ENCODE measurements at places on chromosomes 1 and 21.

- DNase-seq = no peak
These were observed 27.3 kb upstream of the ZNF362 start for GRCh38 chr1:33228935-33229487.

DNA sequence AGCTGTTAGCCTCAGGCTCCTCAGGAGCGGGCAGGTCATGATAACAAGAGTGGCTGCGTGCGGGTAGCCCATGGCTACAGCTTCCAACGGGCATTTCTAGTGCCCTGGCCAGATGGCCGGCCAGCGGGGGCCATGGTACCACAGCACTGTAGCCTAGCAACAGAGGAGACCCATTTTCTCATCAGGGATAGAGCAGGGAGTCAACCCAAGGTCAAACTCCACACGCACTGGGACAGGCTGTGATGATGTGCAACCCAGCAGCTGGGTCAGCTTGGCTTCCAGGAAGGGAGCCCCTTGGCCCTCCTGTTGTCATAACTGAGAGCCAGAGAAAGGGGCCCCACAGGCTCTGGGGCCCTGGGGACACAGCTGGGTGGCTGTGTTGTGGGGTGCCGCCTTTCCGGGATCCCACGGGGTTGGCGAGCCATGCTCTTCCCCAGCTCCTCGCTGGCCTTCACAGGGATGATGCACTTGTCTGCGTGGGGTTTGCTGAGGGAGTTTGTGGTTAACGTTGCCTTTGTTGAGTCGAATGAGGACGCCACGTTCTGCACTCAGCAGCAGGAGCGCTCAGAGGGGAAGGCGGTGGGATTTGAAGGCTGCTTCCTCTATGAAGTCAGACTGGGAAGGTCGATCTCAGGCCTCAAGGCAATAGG, 46.3 kb downstream of the COL18A1 start:
- peak; percentile 39 for DNase-seq

GRCh38 chr21:35226328-35226727, 177.2 kb upstream of the RUNX1 start:
- no peak for DNase-seq

DNA sequence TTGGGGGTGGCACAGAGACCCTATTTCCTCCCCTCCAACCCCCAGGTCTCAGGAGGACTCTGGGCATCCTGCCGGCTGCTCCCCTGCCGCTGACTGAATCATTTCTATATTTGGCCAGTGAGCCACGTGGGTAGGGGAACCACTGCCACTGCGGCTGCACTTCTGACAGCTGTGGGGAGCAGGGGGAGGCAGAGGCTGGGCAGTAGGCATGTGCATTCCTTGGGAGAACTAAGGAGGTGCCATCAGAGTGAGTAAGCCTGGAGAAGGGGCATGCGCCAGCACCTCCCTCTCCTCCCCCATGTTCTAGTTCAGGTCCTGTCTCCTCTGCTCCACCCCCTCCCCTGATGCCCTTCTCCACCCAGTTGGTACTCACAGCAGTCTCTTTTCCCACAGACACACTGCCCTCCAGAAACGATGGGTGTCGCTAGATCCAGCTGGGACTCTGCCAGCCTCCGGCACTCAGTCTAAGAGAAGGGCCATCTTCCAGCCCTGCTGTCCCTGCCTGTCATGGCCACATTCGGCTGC, 12.0 kb downstream of the PPFIA4 start:
- peak; percentile 93 for DNase-seq

- no peak for DNase-seq
These were observed 56.3 kb downstream of the CSMD2 start for GRCh38 chr1:34108711-34109110.

- DNase-seq = no peak
These were observed 11.6 kb upstream of the HIPK1 start for GRCh38 chr1:113917400-113918082.

GRCh38 chr1:230392920-230393521, 33.1 kb downstream of the PGBD5 start:
- DNase-seq = no peak

DNA sequence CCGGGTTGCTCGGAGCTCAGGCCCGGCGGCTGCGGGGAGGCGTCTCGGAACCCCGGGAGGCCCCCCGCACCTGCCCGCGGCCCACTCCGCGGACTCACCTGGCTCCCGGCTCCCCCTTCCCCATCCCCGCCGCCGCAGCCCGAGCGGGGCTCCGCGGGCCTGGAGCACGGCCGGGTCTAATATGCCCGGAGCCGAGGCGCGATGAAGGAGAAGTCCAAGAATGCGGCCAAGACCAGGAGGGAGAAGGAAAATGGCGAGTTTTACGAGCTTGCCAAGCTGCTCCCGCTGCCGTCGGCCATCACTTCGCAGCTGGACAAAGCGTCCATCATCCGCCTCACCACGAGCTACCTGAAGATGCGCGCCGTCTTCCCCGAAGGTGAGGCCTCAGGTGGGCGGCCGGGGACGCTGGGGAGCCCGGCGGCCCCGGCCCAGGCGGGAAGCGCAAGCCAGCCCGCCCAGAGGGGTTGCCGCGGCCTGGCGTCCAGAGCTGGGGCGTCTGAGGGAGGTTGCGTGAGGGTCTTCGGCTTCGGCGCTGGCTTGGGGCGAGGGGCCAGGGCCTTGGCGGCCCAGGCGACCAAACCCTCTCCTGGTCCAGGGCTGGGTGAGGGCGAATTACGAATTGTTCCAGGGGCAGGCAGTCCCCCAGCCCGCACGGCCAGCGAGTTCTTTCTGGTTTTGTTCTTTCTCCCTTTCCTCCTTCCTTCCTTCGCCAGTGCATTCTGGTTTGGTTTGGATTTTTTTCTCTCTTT, 805 bp downstream of the SIM2 start:
- no peak for DNase-seq

- DNase-seq = no peak
These were observed 19.7 kb upstream of the SFT2D2 start for GRCh38 chr1:168206111-168206510.

GRCh38 chr1:168485048-168485447, 58.7 kb downstream of the XCL2 start:
- DNase-seq = no peak

DNA sequence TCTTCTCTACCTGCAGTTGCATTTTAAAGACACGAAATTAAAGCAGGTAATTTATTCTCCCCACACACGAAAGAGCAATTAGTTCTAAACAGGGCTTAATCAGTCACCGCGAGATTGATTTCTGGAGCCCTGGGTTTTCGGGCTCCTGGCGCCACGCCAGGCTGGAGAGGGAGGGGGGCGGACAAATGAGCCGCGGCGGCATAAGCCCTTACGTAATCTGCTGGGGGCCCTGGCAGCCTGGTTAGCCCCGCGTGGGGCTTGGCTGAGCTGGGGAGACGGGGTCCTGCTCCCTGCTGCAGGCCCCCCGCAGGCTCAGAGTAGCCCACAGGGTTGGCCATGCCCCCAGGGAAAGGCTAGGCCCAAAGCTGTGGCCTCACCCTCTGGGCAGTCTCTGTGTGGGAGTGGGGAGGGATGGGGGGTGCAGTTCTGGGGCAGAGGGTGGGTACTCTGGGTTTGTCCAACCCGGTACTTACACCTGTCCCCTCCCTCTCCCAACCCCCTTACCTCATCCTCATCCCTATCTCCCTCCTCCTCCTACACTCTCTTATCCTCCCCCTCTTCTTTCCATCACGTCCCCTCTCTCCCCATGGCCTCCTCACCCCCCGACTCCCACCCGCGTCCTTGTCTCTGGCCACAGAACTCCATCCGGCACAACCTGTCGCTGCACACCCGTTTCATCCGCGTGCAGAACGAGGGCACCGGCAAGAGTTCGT, 19.9 kb downstream of the FOXO6 start:
- peak; percentile 52 for DNase-seq

GRCh38 chr21:43835050-43835449, 30.0 kb upstream of the AGPAT3 start:
- no peak for DNase-seq

- no peak for DNase-seq
These were observed 45.7 kb downstream of the MAP3K21 start for GRCh38 chr1:233373226-233373625.

- DNase-seq = no peak
These were observed 18.3 kb upstream of the IPO9 start for GRCh38 chr1:201810466-201811216.

DNA sequence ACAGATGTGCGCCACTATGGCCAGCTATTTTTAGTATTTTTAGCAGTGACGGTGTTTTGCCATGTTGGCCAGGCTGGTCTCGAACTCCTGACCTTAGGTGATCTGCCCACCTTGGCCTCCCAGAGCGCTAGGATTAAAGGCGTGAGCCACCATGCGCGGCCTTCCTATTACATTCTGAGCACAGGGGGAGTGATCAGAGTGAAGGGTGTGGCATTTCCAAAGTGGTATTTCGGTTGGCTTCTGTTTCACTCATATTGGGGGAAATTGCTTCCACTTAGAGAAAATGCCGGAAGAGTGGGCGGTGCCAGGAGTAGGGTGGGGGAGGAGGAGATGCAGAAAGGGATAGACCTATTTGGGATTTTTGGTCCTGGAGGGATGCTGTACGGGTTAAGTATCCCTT, 4.3 kb downstream of the PIK3CD start:
- no peak for DNase-seq

DNA sequence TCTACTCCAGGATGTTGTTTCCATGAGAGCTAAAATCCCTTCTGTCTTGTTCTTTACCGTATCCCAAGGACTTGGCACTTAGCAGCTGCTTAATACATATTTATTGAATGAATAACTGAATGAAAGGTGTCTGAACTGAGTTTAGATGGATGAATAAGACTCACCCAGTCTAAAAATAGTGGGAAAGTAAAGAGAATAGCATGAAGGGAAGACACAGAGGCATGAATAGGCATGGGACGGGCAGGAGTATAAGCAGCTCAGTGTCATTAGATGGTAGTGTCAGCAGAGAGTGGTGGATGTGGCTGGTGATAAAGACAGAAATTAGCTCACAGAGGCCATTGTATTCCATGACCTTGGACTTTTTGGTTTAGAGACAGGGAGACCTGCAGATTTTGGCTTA, 9.2 kb downstream of the IL12RB2 start:
- no peak for DNase-seq

DNA sequence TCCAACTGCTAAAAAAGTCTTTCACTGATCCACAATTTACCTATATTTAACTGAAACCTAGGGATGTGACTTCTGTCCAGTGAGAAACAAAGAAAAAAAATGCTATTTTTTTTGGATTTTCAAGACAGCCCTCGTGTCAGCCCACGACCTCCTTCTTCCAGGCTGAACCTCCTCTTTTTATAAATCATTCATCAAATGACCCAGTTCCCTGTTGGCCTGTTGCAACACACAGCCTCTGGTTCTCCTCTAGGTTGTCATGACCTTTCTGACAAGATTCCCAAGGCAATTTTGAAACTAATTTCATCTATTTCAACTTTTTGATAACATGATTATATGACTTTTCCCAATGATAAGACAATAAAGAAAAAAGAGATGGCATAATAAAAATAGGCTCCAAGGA, 74.6 kb downstream of the PGBD5 start:
- no peak for DNase-seq

DNA sequence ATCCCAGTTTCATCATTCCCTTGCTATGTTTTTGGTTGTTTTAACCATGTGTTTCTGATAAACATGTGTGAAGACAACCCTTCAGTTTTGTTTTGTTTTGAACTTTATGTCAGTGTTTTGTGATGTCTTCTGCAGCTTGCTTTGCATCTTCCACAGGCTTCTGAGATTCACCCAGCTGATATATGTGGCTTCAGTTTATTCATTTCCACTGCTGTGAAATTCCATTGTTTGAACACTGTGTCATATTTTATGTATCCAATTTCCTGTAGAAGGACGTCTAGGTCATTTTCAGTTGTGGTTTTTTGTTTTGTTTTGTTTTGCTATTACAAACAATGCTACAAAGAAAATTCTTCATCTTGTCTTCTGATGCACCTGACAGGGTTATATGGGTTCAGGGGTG, 27.2 kb upstream of the SLC26A9 start:
- no peak for DNase-seq

GRCh38 chr21:37224861-37225839, 42.0 kb downstream of the VPS26C start:
- DNase-seq = no peak

GRCh38 chr1:233294913-233295236, 650 bp downstream of the PCNX2 start:
- no peak for DNase-seq

DNA sequence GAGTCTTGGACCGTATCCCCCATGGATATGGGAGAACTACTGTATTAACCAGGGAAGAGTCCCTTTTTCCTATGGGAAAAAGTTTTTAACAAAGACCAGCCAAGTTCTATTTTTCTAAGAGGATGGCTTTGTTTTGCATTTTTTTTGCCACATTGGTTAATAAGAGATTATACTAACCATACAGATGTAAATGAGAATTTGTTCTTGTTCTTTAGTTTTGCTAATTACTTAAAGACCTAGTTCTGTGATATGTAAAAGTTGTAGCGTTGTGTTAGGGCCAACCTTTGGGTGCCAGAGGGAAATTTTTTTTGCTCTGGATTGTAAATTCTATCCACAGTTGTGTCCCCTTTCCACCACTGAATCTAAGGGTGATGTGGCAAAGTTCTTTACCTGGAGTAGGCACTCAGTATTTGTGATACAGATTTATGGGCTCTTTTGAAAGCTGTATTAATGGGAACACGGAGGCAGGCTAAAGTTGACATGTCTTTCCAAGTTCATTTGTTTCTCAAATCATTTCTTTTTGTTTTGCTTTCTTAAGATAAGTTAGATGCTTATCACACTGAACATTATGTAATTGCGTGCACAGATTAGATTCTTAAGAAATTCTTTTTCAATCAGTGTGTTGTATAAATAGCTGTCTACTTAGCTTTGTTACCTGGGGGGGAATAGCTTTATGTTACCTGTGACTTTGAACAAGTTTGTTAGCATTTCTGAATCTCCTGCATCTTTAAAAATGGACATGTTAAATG, 2.9 kb downstream of the SOAT1 start:
- no peak for DNase-seq

- no peak for DNase-seq
These were observed 7.4 kb downstream of the WNT2B start for GRCh38 chr1:112516141-112516540.

- no peak for DNase-seq
These were observed 5.2 kb downstream of the BCAR3 start for GRCh38 chr1:93676427-93676826.

GRCh38 chr1:43123031-43123430, 49.1 kb downstream of the EBNA1BP2 start:
- DNase-seq = no peak

- DNase-seq = peak; percentile 76
These were observed 61.6 kb downstream of the SLX9 start for GRCh38 chr21:45001134-45002095.

GRCh38 chr1:27332536-27333281, 9.1 kb upstream of the SYTL1 start:
- peak; percentile 33 for DNase-seq

DNA sequence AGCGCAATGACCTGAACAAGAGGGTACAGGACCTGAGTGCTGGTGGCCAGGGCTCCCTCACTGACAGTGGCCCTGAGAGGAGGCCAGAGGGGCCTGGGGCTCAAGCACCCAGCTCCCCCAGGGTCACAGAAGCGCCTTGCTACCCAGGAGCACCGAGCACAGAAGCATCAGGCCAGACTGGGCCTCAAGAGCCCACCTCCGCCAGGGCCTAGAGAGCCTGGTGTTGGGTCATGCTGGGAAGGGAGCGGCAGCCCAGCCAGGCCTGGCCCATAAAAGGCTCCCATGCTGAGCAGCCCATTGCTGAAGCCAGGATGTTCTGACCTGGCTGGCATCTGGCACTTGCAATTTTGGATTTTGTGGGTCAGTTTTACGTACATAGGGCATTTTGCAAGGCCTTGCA, 5.4 kb upstream of the CCDC28B start:
- DNase-seq = no peak

Measured in posterior cingulate gyrus (tissue), 11 donors.